Activated CD8-positive, alpha-beta T cell treated with anti-CD3 and anti-CD28 coated beads, Interleukin-2, amount 10 ng/mL, durations not matched to agents 7 days and 5 days (primary cell): ENCODE measurements at places on chromosomes 5 and 9.

DNA sequence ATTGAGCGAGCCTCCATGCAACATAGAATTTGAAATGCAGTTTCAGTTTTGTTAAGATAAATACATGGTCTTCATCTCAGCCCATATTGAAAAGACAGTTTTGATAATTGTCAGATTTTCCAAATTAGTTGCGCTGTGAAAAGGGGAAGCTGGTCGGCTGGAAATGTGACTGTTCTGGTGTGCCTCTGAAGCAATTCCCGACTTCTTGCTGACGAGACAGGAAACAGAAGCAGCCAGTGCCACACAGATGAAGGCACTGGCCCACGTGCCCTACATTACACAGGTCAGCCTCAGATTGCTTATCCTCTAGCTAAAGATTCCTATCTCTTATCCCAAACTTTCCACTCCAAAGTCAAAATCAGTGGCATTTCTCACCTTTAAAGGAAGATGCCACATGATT is 214.1 kb upstream of the TLE4 start:
- no peak for DNase-seq

DNA sequence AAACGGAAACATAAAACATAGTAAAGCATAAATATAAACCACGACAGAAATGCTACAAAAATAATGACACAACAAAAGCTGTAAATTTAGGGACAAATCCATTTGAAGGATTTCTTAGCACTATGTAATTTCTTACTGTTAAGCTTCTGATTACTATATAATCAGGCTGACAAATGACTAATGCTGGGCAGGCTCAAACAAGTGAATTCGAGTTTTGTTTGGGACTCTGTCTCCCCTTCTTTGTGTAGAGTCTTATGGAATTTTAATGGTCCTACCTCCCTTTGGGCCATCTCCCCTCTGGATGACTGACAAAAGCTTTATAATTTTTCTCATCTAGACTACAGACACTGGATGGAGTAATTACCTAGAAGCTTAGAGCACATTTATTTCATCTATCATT is 24.6 kb upstream of the KIF2A start:
- DNase-seq = no peak

GRCh38 chr9:93133681-93134014 is 403 bp downstream of the NINJ1 start:
- no peak for DNase-seq

GRCh38 chr5:179319741-179320281 is 25.4 kb downstream of the ADAMTS2 start:
- DNase-seq = no peak

- DNase-seq = no peak
Measured at GRCh38 chr5:137231540-137231939, 267.6 kb downstream of the SPOCK1 start.

GRCh38 chr5:157004893-157005551 is 42.0 kb upstream of the TIMD4 start:
- DNase-seq = no peak

GRCh38 chr5:172350212-172351181 is 66.9 kb upstream of the UBTD2 start:
- no peak for DNase-seq

GRCh38 chr9:131807144-131807983 is 67.5 kb upstream of the RAPGEF1 start:
- DNase-seq = no peak

DNA sequence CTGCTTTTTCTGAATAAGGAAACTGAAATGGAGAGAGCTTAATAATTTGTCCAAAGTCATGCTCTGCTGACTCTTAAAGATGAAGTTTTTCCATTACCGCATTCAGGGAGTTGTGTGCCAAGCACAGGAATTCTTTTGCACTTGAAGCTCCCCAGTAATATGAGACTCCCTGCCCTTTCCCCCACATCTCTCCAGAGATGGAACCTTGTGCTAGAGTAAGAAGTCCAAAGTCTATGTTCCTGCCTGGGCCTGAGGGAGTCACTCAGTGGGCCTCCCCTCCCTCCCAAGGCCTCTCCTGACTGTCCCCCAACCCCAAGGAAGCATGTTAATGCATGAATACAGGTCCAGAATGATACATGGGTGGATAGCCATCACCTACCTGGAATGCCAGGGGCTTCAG is 173.3 kb upstream of the SEMA6A start:
- no peak for DNase-seq

- DNase-seq = peak; percentile 17
Measured at GRCh38 chr5:180140571-180140970, 68.4 kb downstream of the RASGEF1C start.

DNA sequence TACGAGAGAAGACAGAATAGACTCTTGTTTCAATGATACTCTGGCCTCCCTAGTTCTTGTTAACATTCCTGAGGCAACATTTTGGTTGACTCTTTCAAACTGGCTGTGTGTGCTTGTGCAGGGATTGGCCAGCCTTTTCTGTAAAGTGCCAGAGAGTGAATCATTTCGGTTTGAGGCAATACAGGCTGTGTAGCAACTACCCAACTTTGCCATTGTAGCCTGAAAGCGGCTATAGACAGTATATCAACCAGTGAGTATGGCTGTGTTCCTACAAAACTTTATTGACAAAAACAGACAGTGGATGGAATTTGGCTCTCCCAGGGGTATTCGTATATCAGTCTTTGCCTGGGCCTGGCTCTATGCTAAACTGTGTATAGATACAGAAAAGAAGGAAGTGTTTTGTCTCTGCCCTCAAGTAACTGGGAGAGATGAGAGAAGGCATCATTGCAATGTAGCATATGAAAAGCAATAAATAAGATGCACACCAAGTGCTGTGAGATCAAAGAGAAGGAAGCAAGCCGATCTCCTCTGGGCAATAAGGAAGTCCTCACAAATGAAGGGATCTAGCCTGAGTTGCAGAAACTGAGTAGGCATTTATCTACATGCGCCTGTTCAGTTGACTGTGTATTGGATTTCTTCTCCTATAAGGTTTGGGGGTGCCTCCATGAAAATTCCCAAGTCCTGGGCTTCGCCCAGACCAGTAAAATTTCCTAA is 568.0 kb upstream of the KLF4 start:
- DNase-seq = no peak
